ENCODE measurements at places on chromosomes 11 and 22.

DNA sequence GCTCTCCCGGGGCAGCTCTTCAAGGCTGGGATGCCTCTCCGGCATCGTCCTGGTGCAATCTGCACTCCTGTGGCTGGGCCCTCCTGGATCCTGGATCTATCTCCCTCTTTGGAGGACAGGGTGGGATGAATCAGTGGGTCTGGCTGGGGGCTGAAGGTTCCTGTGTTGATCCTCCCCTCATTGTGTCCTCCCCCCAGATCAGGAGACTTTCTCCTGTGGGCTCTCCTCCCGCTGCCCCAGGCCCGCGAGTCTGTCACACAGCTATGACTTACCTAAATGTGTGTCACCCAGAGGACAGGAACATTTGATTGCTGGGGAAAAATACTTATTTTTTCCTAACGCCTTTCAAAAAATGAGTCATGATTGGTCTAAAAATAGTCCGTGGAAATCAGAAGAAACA is 106.8 kb upstream of the NECTIN1 start:
- DNase-seq: no peak

GRCh38 chr11:117979481-117980211 is 6.5 kb upstream of the IL10RA start:
- DNase-seq: no peak

- no peak for DNase-seq
Observed at GRCh38 chr22:39234472-39234787, 10.4 kb downstream of the PDGFB start.

DNA sequence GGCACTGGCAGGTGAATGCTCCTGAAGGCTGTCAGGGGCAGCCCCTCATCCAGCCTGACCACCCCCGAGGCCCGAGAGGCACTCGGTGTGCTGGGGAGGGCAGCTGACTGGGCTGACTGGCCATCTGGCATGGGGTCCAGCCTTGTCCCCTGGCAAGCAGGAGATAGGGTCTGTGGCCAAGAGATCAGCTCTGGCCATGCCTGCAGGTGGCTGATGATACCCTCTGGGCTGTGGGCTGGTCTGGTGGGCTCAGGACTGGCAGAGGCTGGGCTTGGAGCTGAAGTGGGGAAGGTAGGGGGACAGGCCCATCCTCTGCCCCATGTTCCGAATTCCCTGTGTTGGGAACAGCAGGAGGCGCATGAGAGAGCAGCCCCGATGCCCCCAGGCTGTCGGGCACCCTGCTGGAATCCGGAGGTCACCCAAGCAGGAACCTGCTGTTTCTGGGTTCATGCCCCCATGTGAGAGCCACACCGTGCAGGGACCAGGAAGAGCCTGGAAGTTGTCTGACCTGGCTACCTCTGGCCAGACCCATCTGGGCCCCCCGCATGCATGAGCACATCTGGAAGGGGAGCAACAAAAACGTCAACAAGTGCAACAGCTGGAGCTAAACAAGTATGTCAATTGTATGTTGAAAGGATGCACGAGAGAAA is 527.0 kb downstream of the TBC1D22A start:
- DNase-seq: no peak

GRCh38 chr11:72413914-72414628 is 20.3 kb downstream of the CLPB start:
- peak; percentile 89 for DNase-seq

- no peak for DNase-seq
Observed at GRCh38 chr11:101296896-101297295, 167.3 kb upstream of the PGR start.

DNA sequence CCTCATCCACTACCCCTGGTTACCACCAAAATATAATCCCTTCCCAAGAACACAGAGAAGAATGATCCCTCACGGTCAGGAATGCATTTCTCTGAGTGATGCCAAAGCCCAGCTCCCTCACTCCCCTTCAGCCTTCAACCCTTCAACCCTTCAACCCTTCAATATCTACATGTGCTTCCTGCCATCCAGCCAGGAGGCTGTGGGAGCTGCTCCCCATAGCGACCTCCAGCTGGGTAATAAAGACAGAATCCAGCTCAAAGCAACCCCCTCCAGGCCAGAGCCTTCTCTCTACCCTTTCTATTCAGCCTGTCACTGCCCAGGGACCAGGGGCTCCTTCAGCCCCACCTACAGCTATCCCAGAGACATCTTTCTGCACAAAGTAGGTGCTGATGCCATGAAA is 2.7 kb downstream of the ARHGAP1 start:
- no peak for DNase-seq

GRCh38 chr11:96054870-96055705 is 131.2 kb upstream of the MTMR2 start:
- DNase-seq: no peak

- DNase-seq: no peak
Observed at GRCh38 chr11:58659404-58659803, 36.9 kb downstream of the CNTF start.

DNA sequence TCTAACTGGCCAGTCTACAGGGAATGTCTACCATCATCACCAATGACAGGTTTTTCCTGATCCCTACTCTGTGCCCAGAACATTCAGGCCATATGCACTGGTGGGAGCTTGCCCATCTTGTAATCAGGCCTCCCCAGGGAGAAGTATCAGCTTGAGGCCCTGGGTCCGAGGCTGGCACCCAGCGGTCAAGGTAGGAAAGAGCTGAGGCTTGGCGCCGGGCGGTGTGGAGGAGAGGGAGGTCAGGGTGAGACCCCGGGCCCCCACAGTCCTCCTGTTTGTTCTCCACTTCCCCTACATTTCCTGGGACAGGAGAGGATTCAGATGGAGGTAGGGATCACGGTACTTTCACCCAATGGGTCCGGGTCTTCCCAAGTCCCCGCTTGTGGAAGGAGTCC is 15.5 kb downstream of the TSKU start:
- DNase-seq: no peak

DNA sequence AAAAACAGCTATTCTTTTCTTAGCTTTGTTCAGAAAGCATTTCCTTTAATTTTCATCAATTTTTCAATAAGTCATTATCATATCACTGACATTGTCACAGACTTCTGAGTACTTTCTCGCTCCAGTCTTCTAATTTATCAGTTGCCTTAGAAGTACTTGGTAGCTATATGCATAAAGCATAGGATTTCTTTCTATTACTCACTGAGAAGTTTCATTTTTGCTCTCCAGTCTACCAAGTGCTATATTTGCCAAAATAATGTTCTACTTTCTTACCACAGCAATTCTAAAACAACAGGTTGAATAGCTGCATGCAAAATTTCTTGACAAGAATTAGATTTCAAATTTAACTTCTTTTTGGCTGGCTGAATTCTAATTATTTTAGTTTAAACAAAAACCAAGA is 116.3 kb downstream of the STK33 start:
- no peak for DNase-seq

DNA sequence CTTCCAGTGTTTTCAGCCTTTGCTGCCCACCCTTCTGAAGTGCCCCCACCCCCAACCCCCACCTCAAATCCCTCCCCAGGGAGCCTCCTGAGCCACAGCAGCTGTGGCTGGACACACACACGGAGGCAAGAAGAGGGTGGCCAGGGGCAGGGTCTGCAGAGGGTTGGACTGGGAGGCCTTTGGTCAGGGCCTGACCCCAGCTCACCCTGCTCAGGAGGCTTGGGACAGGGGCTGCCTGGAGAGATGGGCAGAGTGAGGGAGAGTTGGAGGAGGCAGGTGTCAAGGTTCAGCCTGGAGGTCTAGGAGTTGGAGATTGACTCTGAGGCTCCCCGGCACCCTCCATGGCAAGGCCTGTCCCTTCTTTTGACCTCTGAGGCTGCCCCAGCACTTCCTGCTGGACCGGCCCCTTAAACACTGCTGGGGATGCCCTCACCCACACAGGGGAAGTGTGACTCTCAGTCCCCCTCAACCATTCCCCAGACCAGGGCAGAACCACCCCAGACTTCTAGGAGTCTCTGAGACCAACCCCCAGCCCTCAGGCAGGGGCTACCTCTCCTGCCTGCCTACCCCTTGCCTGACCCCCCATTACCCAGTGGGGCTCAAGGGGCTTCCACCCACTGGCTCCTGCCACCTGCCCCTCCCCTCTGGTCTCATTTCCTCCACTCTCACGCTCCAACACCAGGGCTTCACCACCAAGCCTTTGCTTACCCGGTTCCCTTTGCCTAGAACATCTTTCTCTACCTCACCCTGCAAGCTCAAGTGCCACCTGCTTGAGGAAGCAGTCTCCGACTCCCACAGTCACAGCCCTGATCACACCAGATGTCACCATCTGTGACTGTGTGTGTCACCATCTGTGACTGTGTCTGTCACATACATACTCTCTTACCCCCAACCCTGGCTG is 8.6 kb downstream of the ARAP1 start:
- DNase-seq: no peak

DNA sequence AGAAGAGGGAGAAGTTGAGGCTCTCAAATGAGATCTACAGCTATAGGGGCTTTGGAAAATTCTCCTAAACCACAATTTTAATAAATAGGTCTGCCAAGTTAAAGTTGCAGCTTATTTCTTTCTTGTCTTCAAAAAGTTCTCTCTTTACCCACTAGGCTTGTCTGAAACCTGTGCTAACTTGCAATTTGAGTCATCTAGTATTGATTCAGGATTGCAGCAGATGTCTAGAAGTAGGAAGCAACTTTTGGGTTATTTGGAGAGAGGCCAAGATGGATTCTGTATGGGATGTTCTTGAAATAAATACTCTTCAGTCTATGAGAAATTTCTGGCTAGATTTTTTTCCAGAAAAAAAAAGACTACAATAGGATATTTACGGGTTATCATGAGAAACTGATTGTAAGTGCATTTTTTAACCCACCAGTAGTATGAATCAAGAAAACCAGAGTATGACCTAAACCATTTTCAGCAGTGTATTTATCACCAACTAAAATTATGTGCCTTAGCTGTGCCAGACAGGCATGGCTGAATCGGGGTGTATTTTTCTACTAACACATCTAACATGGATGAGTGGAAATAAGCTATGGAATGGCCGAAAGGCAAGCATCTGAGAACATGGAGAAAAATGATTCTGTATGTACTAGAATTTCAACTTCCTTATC is 4.9 kb upstream of the RAB38 start:
- DNase-seq: no peak

DNA sequence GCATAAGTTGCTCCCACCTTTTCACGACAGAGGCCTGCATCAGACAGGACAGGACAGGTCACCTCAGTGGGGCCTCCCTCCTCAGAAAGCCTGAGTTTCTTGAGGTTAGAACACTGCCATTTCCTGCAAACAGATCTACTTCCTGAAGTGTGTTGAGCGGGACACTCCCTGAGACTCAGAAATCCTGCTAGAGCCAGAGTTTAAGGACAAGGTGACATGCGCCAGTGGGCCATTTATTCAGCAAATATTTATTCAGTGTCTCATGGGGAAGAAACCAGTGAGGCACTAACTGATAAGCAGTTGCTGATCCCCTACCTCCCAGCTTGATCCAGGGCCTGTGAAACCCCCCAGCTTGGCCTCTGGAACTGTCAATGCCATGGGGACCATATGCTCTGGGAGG is 454.6 kb downstream of the SOX6 start:
- DNase-seq: no peak

DNA sequence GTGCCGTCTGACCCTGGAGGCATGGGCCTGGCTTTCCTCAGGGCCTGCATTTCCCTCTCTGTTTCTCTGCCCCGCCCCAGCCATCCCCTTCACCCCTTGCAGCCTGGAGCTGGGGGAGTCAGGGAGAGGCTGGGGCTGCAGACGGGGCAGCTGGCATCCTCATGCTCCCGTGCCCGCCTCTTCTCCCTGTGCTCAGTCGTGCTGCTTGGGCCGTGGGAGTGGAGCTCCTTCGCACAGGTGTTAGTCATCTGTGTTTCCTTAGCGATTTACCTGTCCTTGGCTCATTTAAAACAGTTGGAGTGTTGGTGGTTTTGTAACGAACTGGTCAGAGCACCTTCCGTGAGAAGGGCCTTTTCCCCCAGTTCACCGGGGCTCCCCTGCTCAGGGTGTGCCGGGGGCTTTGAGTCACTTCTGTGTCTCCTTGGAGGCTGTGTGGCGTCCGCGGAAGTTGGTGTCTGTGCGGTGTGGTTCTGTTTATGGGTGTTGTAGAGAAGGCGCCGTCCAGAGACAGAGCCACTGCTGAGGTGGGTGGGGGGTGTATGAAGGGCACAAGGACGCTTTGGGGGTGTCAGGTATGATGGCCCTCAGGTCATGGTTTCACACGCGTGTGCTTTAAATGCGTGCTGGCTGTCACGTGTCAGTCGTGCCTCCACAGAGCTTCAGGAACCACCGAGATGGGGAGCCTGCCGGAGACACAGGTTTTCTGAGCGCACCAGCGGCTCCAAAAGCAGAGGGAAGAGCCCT is 19.5 kb downstream of the BRSK2 start:
- no peak for DNase-seq

GRCh38 chr22:30228509-30229359 is 17.8 kb downstream of the LIF start:
- DNase-seq: no peak

GRCh38 chr11:73426219-73426850 is 50.1 kb downstream of the RELT start:
- no peak for DNase-seq

- no peak for DNase-seq
Observed at GRCh38 chr11:33333816-33334215, 76.6 kb downstream of the HIPK3 start.

GRCh38 chr11:132821014-132821413 is 711.3 kb downstream of the OPCML start:
- DNase-seq: no peak

- no peak for DNase-seq
Observed at GRCh38 chr11:38219636-38220035, 1621.6 kb upstream of the RAG2 start.

DNA sequence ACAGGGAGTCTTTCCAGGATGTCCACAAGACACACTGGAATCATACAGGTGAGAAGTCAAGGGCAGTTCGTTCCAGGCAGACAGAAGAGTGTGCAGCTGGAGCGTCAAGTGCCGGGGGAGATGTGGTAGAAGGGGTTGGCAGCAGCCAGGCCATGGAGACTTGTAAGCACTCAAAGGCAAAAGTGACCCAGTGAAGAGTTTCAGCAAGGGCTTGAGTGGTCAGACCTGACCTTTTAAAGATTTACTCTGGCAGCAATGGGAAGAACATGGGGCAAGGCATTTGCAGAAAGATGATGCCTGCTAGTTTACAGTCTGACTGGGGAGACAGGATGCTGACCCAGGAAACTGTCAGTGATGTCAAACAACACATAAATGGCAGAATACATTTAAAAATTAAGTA is 29.0 kb downstream of the P4HA3 start:
- no peak for DNase-seq

DNA sequence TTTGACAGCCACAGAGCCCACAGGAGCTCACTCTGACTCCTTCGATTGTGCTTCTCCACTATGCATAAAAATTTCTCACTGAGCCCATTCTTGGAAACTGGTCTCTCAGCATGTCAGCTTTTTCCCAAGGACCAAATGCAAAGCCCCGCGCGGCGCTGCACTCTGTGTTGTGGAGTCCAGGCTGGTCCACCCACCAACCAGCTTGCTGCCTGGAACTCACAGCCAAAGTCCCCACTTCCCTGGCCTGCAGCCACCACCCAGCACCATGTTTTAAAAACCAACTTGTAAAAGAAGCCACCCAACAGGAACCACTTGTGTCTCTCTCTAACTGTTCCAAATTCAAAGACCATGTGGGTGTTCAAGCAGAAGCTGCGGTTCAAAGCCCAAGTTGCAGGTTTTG is 124.4 kb downstream of the SPATA19 start:
- no peak for DNase-seq

GRCh38 chr22:40512426-40513136 is 123.9 kb downstream of the MRTFA start:
- DNase-seq: no peak

- DNase-seq: no peak
Observed at GRCh38 chr11:2090172-2091111, 48.7 kb downstream of the IGF2 start.
